ENCODE measurements at places on chromosomes 1 and 21.

DNA sequence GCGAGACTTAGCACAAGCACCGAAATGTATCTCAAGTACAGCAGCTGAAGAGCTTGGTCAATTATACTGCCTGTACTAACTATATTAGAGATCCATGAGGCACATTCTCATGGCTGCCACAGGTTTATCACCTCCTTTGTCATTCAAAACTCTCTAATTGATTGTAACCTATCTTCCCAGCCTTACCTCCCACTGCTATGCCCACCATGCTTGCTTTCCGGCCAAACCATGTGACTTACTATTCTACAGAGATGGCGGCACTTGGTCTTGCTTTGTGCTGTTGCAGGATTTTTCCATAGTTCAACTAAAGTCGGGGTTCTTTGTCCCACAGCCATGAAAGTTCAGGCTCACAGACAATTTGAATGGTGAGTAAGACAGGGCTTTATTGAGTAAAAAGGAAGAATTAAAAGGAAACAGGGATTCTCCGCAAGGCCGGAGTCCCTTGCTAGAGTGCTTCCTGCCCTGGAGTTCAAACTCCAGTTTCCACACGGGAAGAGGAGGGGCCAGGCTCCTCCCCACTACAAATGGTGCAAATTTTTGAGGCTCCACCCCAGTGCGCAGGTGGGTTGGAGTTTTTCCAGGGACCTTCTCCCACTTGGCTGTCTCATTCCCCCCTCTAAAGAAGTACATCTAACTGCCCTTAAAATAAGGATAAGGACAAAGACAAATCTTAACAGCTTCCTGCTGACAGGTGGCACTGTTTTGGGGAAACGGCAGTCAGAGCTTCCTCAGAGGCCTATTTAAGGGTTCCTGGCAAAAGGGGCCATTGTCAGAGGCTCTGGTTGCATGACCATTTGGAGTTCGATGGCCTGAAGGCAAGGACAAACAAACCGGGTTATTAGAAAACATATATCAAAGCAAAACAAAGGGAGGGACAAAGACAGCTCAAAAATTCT lies 28.7 kb downstream of the FMO2 start:
- DNase-seq = no peak

GRCh38 chr1:82284213-82284612 lies 483.5 kb downstream of the ADGRL2 start:
- DNase-seq = no peak

- no peak for DNase-seq
Observed at GRCh38 chr1:97350662-97351061, 570.2 kb downstream of the DPYD start.

GRCh38 chr21:37208741-37209225 lies 58.4 kb downstream of the VPS26C start:
- no peak for DNase-seq

GRCh38 chr21:45898781-45899180 lies 82.8 kb upstream of the COL6A1 start:
- DNase-seq = no peak

DNA sequence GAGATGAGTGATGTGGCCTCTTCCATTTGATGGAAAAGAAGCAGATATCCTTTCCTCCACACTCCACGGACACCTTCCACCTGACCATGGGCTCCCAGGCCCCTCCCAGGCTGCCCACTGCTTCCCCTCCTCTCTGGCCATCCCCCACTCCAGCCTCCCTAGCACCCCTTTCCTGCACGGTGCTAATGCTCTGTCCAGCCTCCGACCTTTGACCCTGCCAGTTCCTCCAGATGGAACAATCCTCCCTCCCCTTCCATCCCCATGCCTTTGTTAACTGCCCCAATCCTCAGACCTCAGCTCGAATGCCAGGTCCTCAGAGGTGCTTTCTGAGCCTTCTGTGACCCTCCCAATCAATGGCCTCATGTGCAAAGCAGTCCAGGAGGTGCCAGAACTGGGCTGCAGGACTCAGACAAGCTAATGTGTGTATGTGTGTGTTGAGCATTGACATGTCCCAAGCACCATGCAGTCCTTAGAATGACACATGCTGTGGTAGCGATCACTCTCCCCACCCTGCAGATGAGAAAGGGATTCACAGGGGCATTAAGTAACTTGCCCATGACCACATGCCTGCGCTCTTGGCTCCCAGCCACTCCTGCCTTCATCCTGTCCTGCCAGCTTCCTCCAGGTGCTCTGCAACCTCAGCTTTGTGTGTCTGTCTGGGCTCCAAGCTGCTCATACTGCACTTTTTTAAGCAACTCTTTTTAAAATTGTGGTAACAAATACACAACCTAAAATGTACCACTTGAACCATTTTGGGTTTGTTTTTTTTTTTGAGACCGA lies 63.5 kb upstream of the EDN2 start:
- DNase-seq = no peak

GRCh38 chr1:12085643-12086260 lies 22.6 kb downstream of the TNFRSF8 start:
- no peak for DNase-seq

GRCh38 chr1:216113181-216113580 lies 310.1 kb downstream of the USH2A start:
- no peak for DNase-seq

DNA sequence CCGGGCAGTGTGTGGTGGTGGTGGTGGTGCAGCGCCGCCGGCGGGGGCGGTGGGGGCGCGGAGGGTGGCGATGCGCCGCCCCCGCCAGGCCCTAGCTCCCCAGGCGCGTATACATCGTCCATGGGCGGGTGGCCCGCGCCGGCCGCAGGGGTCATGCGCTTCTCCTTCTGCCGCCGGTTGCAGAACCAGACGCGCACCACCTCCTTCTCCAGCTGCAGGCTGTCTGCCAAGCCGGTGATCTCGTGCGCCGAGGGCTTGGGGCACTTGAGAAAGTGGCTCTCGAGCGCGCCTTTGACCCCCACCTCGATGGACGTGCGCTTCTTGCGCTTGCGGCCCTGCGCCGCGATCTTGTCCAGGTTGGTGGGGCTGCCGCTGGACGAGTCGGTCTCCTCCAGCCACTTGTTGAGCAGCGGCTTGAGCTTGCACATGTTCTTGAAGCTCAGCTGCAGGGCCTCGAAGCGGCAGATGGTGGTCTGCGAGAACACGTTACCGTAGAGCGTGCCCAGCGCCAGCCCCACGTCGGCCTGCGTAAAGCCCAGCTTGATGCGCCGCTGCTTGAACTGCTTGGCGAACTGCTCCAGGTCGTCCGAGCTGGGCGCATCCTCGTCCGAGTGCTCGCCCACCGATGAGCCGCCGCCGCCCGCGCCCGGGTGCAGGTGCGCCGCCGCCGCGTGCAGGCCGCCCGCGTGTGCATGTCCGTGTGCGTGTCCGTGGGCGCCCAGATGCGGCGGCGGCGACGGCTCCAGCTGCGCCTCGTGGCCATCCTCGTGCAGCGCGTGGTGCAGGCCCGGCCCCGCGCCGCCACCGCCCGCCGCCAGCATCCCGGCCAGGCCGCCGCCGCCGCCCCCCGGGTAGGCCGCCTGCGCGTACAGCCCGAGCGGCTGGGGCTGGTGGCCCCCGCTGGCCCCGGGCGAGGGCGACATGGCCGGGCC lies 926 bp downstream of the POU3F1 start:
- DNase-seq = no peak

GRCh38 chr1:161080441-161081405 lies 8.6 kb downstream of the NECTIN4 start:
- no peak for DNase-seq
